ENCODE measurements at places on chromosomes 5 and 9.

- no peak for DNase-seq
Observed at GRCh38 chr5:81363093-81363871, 30.7 kb downstream of the ACOT12 start.

- no peak for DNase-seq
Observed at GRCh38 chr5:78339617-78340436, 20.6 kb upstream of the SCAMP1 start.

DNA sequence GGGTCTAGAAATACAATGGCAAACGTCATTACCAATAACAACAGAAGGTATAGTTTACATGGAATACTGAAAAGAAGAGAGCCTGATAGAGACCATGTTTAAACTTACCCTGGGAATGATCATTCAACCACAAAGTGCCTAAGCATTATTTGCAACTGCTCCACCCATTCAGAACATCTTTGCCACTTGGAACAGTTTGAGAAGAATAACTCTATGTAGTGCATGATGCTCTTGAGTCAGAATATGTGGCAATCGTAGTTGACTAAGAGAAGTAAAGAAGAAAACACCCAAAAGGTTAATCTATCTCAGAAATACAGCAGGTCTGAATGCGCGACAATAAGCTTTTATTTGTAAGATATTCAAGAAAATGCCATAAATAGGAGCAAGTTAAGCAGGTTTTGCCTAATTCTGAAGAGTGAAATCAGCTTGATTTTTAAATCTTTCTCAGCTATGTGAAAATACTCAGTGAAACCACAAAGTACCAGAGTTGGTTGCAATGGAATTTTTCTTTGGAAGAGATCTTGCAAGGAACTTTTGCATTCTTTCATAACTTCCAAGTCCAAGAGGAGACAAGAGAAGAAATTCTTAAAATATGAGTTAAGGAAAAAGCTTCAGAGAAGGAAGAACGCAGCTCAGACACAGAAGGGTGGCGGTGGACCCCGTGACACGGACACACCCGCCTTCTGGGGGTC, 64.3 kb downstream of the HABP4 start:
- no peak for DNase-seq

DNA sequence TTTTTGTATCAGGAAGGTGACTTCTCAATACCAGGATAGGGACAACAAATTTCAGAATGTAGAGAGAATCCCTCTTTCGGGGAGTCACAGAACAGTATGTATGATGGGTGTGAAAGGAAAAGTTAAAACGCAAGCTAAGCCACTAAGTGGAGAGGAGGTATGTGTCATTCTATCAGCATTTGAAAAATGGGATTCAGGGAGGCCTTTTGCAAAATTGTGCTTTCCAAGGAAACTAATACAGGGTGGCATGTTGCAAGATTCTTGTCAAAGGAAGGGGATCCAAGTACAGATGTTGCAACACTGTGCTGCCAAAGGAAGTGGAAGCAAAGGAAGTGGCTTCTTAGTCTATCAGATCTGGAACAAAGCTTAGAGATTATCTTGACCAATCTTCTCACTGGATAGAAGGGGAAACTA, 12.6 kb upstream of the TNIP1 start:
- DNase-seq = no peak

GRCh38 chr5:88838500-88838899, 44.5 kb downstream of the MEF2C start:
- no peak for DNase-seq

DNA sequence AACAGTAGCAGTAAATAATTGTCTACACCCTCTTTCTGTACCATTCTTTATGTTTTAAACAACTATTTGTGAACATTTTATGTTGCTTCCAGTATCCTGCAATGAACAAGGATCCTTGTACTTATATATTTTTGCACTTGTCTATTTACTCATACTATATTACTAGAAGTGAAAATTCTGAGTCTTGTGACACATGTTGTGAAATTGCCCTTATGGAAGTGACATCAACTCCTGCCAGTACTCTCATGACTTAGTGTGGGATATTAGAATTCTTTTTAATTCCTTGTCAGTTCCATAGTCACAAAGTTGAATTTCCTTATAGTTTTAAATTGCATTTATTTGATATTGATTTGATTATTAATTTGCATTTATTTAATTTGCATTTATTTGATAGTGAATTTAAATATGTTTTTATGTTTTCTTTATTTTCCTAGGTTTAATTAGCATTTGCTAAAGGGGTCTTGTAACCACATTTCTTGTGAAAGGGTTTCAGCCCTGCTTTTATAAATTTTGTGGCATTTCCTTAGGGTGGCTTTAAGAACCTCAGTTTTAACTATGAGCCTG, 27.7 kb downstream of the PARP8 start:
- no peak for DNase-seq

DNA sequence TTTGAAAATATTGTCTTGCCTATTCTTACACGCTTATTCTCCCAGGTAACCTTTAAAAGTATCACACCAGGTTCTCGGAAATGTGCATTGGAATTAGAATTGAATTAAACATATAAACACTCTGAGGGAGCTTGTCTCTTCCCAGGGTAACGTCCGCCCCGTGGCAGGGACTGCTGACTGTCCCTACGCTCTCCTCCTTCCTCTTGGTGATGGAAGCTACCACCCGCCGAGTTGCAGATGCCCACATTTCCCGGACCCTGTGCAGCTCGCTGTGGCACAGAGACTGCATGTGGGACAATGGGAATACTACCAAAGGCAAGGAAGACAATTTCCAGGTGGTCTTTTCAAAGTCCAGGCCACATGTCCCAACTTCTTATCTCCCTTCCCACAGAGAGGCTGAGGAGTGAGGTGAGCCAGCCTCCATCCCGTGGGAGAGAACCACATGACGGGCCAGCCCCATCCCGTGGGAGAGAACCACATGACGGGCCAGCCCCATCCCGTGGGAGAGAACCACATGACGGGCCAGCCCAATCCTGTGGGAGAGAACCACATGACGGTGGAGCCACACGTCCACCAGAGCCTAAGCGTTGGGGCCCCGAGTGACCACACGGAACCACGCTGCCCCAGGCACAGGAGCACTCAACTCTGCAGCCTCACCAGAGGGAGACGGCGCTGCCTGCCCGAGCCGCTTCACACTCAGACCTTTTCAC, 249.4 kb upstream of the IRX1 start:
- DNase-seq = no peak

GRCh38 chr9:87305151-87305550, 192.5 kb upstream of the DAPK1 start:
- no peak for DNase-seq

DNA sequence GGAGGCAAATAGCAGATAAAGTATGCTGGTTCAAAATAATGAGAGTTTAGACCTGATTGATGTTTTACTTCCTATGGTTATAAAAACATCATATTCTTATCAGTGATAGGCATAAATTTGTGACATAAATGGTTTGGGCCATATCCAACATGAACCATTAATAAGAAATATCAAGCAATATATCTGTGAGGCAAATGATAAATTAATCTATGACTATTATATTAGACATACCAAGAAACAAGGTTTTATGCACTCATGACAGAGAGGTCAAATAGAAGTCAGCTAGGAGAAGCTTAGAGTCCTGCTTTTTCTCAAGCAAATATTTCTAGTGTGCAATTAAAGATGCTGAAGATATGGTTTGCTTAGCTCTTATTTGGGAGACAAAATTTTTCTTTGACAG, 10.4 kb downstream of the SMIM3 start:
- no peak for DNase-seq

DNA sequence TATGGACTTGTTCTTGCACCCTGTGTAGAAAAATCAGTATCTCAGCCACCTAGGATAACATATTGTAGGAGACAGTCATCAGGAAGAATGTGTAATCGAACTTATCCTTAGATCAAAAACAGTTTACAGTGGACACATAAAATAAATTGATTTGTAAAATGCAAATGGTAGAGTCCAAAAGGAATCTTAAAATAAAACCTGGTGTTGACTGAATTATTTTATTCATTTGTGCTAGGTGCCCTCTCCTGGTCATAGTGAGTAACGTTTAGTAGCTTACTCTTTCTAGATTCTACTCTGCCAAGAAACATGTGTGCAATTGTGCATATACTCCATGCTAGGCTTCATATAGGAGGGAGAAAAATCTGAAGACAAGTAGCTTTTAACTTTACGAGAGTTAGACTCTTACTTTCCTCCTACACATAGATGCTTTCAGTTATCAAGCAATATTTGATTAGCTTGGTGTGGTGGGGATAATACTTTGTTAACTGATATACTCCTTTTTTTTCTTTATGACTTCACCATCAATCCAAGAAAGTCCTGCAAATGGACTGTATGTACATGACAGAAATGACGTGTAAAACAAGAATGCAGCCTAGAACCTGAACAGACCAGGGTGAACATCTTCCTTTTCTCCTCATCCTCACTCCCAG, 23.7 kb upstream of the LOX start:
- no peak for DNase-seq

Data from activated T-helper 9 cell treated with anti-CD3 and anti-CD28 coated beads, Interleukin-2, amount 50 U/mL, for 16 hours (primary cell).